ENCODE measurements at places on chromosomes 12 and 14.

DNA sequence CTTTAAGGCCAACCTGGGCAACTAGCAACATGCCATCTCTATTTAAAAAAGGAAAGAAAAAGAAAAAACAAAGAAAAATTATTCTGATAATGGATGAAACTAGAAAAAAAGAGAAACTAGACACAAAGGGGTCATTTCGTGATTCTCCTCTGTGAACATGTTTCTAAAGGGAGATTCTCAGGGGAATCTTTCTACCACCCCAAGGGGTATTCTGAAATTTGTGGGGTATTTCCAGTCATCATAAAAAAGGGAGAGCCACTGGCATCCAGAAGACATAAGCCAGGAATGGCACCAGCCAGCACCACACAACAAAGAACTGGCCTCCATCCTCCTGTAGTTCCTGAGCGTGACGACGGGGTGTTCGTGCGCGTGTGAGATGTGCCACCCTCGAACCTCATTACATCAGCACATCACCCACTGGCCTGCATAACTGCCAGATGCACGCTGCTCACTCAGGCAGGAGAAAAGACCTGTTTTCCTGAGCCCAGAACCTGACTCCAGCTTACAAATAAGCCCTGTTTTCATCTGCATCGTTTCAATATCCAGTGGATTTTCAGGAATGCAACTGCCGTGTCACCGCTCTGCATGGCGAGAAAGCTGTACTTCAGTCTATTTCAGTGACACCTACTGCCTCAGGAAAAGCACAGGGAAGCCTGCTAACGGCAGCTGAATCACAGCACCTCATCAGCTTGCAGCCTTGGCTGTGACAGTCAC, 23.9 kb downstream of the STX2 start:
- DNase-seq: no peak

DNA sequence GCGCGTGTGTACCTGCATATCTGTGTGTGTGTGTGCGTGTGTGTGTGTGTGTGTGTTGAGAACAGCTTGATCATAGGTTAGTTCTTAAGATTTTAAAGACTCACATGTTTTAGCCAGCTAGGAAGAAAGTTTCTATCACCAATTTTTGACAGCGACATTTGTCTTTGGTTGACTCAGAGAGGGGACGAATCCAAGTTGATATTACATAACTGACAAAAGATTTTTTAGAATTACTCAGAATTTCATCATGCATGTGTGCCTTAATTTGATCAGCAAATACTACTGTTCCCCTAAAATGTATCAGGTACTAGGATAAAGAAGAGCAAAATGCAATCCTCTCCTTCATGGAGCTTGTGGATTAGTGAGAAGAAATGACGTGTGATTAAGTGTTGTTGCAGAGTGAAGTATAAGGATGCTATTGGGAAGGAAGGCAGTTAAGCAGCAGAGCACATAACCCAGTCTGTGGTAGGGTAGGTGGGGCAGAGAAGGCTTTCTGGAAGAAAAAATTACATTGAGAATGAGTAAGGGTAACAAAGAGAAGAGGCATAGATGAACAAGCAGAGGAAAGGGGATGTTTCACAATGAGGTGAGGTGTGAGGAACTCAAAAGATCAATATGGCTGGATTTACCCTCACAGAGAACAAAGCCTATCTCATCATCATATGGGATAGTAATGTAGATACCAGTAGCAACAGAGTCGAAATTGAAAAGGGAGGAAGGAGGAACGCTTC, 77.5 kb downstream of the ELK3 start:
- DNase-seq: peak; percentile 75

DNA sequence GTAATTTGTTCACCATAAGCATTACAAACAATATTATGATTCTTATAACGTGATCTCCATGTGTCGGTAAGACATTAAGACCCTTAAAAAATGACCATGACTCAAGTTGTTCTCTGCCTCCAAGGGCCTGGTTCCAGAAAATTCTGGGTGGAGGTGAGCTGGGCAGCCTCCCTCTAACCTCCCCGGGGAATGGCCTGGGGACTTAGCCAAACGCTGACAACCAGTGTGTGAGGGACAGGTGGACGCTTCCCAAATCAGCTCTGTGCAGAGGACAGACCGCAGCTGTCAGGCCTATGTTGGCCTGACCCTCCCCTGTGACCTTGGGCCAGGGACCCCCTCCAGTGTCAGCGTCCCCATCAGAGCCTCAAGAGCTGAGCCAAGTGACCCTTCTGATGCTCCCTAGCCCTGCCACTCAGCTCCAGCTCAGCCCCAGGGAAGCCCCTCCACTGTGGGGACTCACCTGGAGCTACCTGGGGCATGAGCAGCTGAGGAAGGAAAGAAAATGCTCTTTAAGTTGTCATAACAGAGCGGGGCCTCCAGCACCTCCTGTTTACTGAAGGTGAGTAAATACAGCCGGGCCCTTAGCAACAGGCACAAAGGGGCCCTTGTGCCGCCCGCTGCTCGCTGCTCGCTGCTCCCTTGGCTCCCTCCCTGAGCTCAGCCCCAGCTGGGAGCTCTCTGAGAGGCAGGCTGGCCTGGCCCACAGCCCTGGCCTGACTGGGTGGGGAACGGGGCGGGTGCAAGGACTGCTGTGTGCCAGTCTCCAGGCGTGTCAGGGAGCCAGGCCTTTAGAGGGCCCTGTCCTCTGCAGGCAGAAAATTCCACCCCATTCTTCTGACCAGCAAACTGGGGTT, 116.6 kb downstream of the CALM1 start:
- DNase-seq: no peak

GRCh38 chr14:104593241-104593701, 11.3 kb downstream of the TMEM179 start:
- no peak for DNase-seq

DNA sequence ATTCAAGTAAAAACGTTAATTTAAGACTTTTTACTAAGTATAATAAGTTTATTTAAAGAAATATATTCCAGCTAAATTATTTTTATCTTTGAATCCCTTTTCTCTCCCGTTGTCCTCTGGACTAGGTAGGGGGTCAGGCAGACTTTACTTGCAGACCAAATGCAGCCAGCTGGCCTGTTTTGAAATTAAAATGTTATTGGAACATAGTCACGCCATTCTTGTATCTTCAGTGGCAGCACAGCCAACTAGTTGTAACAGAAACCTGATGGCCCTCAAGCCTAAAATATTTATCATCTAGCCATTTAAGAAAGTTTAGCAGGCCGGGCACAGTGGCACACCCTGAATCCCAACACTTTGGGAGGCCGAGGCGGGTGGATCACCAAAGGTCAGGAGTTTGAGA, 52.7 kb downstream of the BCAT1 start:
- no peak for DNase-seq

- no peak for DNase-seq
These were observed 1.4 kb downstream of the CEP128 start for GRCh38 chr14:80940146-80940545.

- no peak for DNase-seq
These were observed 49.5 kb upstream of the MDM1 start for GRCh38 chr12:68381476-68382219.

- DNase-seq: peak; percentile 39
These were observed 85.5 kb downstream of the PRICKLE1 start for GRCh38 chr12:42504049-42504448.

DNA sequence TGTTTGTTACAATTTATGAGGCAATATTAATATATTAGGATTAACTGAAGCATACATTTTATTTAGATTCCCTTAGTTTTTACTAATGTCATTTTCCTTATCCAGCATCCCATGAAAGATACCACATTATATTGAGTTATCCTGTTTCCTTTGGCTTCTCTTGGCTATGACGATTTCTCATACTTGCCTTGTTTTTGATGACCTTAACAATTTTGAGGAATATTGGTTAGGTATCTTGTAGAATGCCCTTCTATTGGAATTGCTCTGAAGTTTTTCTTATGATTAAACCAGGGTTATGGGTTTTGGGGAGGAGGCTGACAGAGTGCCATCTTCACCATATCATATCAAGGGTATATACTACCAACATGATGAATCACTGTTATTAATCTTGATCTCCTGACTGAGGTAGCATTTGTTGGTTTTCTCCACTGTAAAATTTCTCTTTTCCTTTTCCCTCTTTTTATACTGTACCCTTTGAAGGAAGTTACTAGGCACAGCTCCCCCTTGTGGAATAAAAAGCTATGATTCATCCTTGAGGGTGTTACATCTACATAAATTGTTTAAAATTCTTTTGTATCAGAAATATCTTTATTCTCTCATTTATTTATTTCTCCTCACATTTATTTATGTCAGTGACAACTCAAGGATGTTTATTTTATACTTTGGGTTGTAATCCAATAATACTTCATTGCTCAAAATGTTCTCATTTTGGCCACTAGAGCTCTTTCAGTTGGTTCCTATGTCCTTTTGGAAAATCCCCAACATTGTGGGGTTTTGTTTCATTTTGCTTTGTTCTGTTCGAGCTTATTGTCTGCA, 239.0 kb downstream of the SLC16A7 start:
- peak; percentile 20 for DNase-seq

DNA sequence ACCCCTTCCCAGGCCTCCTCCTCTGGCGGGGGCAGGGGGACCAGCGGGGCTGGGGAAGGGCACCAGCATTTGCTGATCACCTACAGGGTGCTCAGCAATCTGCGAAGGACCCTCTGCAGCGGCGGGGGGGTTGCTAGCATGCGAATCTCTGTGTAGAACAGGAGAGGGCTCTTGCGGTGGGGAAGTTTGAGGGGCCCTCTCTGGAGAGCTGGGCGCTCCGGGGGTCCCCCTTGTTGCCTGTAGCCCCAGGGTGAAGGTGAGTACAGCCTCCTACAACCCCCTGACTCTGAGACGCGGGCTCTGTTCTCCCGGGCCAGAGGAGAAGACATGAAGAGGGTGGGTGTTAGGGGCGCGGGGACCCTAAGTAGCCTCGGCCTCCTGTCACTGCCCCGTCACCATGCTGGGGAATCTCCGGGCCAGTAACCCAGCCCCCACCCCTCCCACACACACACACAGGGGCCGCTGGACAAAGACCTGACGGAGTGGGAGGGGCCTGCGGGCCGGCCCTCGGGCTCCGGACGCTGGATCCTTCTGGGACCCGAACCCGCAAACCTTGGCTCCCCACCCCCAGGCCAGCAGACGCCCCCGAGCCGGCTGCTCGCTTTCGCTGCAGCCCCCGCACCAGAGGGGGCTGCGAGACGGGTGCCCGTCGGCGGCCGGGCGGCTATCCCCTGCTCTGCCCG, 734 bp downstream of the FIGNL2 start:
- no peak for DNase-seq

GRCh38 chr12:5242440-5242839, 189.5 kb upstream of the NTF3 start:
- no peak for DNase-seq

- DNase-seq: no peak
These were observed 27.7 kb upstream of the TMED10 start for GRCh38 chr14:75204116-75204515.

GRCh38 chr12:28941248-28941647, 207.8 kb upstream of the FAR2 start:
- DNase-seq: peak; percentile 36

Measured in fibroblast of skin of abdomen (primary cell).